ENCODE measurements at places on chromosomes 1 and 21. TPM values are rescaled to one million over a fixed set of nuclear protein-coding genes. Genes with fewer than 3 reads are reported as not detected.

Gene C1orf141
- not detected for total RNA-seq

Gene DLGAP3
- total RNA-seq, result 0.22 TPM

Gene CATSPERE
- 0.08 TPM for total RNA-seq

Gene CELA2B
- not detected for total RNA-seq

Gene SLC2A5
- total RNA-seq, result 0.31 TPM

Gene PM20D1
- not detected for total RNA-seq

Gene PROX1
- 0.02 TPM for total RNA-seq

Gene RCOR3
- total RNA-seq, result 31.2 TPM

Gene ARMH1
- total RNA-seq, result 0.38 TPM

Gene ACP6
- 21.0 TPM for total RNA-seq

Gene ATP1A2
- 0.10 TPM for total RNA-seq

Gene RAD54L
- 8.2 TPM for total RNA-seq

Gene BCAR3
- 81.0 TPM for total RNA-seq

Gene PTPN22
- total RNA-seq, result not detected

Gene EFNA1
- 31.6 TPM for total RNA-seq

Gene SPRR2A
- not detected for total RNA-seq

Gene RCC2
- 50.8 TPM for total RNA-seq

Gene RBM11
- total RNA-seq, result not detected

Gene TGFBR3
- total RNA-seq, result 4.9 TPM

Gene KRTAP7-1
- not detected for total RNA-seq

Gene OR2T35
- not detected for total RNA-seq

Gene UTS2
- total RNA-seq, result not detected

Gene LCE1D
- not detected for total RNA-seq
